CD4-positive, alpha-beta T cell treated with Interleukin-6 at 100 ng/mL for 8 hours (primary cell): ENCODE measurements at places on chromosomes 5 and 9.

- DNase-seq: no peak
Observed at GRCh38 chr5:169126481-169127021, 174.4 kb downstream of the SLIT3 start.

DNA sequence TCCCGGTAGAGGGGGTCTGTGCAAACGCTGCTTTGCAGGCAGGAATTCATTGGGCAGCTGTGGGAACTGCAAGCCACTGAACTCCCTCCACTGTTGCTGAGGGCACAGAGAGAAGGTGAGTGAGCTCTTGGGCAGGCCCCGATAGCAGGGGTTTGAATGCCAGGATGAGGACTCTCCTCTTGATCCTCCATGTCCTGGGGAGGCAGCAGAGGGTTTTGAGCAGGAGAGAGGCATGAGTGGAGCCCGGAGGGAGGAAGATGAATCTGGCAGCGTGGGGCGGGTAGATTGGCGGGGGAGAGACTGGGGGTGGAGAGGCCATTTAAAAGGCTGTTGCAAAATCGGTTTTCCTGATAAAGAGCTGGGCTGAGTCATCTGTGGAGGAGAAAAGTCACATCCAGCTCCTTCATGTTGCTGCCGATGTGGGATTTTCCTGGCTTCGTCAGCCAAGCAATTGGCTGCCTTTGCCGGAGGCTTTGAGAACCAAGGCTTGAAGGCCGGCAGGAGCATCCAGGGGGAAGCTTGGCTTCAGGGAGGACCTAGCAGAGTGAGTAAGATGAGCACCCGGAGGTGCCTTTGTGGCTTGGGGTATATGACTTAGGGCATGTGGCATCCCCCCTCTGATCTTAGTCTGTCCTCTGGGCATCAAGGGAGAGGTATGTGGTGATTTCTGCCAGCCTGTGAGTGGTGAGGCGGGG is at the start of gene SYNPO:
Gene SYNPO (plus strand): TSS at position 350 of the 695 bp plus-strand sequence. CDS start 7,616 bp downstream, outside the sequence.
- no peak for DNase-seq

DNA sequence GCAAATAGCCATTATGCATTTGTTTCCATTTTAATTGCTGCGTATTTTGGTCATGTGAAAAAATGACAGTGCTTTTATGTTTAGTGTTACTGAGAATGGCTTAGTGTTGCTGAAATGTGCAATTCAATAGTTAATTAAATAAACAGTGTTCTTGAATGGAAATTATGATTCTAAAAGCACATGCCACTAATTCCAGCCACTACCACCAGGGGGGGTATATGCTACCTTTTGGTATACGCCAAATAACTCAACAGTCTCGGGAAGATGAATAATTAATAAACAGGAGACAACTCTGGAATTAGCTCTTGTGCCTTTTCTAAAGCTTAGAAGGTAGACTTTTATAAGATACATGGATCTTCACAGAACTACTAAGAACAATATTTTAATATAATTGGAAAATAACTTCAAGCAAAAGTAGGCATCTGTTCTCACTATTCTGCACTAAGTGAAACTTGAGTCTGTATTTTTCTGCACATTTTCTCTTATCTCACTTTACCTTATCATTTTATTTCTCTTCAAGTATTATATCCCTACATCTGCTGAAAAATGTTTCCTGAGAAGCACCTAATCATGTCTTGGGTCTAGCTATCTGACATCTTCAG is 83.5 kb upstream of the MINAR2 start:
- peak; percentile 2 for DNase-seq

DNA sequence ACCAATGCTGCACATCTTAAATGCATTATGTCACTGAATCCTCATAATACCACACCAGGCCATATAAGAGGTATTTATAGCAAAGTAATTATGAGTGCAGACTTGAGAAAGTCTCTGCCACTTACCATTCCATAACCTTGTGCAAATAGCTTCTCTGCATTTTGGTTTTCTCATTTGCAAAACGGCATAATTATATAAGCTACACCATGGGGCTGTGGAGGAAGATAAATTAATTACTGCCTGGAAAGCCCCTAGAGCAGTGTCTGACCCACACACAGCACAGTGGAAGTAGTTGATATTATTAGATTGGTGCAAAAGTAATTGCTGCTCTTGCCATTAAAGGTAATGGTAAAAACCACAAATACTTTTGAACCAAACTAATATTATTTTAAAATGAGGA is 9.5 kb upstream of the IL9 start:
- no peak for DNase-seq

- DNase-seq: no peak
Observed at GRCh38 chr9:87874304-87874623, 8.4 kb upstream of the SPATA31E1 start.

GRCh38 chr9:84340535-84340934 is at the start of gene SLC28A3:
TSS of gene SLC28A3 (minus strand) at chr9:84340758. CDS start at chr9:84340633, 125 bp downstream.
- DNase-seq: no peak

GRCh38 chr9:87434366-87434765 is 63.3 kb upstream of the DAPK1 start:
- DNase-seq: no peak

DNA sequence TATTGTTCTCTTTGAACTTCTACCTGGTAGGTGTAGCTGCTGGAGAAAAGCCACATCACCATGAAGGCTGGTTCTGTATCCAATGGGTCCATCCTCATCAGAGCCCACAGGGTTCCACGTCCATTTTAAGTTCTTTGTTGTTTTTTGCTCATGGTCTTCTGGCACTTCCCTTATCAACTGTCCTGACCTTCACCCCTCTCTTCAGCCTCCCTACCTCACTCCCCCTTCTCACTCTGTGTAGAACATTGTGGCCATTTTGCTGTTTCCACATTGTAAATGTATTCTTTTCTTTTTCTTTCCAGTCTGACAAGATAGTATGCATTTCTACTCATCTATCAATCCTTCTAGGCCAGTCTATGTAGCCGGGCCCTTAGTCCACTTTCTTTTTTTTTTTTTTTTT is 44.3 kb upstream of the F2RL2 start:
- no peak for DNase-seq

DNA sequence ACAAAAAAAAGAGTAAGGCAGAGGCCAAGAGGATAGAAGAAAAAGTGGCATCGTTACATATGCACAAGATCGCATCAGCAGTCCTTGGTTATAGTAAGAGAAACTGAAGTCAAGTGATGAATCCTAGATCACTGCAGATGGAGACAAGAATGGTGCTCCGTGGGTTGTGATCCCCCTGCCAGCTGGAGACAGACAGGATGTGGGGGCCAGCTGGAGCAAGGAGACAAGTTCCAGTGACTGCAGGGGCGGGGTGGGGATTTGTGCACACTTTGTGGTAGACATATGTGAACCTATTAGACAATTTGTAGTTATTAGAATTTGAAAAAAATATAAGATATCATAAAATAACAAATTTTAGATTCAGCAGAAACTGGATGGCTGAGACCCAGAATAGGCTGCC is 697.9 kb upstream of the ADAMTS16 start:
- no peak for DNase-seq

- no peak for DNase-seq
Observed at GRCh38 chr5:78753093-78753531, 104.5 kb upstream of the LHFPL2 start.

- no peak for DNase-seq
Observed at GRCh38 chr9:110257097-110257841, 962 bp upstream of the TXN start.

DNA sequence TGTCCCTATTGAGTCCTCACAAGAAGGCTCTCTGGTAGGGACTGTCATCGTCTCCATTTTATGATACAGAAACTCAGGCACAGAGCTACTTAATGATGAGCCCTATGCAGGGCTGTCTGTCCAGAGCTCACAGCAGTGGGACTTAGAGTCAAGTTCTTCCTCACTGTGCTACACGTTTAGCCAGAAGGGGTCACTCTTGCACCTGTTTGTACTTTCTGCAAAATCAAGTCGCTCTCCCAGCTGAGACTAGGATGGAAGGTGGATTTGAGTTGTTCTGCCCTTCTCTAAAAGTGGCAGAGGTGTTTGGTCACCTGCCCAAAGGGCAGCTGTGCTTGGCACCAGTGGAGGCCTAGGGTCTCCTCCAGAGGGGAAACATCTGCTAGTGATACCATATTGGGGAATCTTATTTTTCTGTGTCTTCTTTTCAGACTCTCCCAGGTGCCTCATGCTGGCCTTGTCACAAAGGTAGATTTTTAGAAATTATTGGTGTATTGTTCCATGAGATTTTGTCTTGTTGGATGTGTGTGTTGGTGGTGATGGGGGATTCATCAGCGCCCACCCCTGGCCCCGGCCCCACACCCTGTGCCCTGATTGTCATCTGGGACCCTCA is 104.2 kb downstream of the PPARGC1B start:
- DNase-seq: peak; percentile 51

GRCh38 chr5:24094081-24094679 is 550.6 kb downstream of the CDH10 start:
- DNase-seq: no peak

DNA sequence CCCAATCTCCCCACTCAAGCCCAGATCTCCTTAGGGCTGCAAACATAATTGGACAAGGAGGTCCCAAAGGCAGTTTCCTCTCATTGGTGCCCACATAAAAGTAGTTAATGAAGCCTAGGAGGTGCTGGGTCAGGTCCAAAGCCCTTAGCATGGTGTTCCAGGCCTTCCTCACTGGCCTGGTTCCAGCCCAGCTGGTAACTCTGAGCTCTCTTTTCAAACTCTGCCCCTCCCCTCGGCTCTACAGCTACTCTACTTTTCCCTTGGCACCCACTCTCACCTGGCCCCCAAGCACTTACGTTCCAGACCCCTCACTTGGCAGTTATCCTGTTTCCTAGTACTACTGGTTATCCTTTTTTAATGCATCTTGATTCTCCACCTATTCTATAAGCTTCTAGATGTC is 9.9 kb downstream of the SEPTIN8 start:
- DNase-seq: no peak

GRCh38 chr5:59792983-59793585 is 100.4 kb downstream of the PDE4D start:
- DNase-seq: no peak

- DNase-seq: no peak
Observed at GRCh38 chr5:131994533-131995226, 16.8 kb downstream of the ACSL6 start.

GRCh38 chr5:154962494-154962893 is 21.6 kb downstream of the MRPL22 start:
- DNase-seq: no peak

DNA sequence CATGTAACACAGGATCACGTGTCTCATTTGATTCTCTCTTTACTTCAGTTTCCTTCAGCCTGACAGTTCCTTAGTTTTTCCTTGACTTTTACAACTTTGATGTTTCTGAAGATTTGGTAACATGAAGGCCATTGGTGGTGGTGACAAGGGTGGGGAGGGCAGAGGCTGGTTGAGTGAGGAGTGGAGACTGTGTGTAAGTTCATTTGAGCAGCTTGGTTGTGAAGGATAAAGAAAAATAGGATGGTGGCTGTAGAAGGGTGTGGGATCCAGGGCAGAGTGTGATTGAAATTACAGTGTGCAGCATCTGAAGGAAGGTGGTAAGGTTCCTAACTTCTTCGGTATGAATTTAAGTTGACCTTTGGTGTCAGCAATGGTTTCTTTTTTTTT is 20.4 kb downstream of the SUB1 start:
- no peak for DNase-seq

DNA sequence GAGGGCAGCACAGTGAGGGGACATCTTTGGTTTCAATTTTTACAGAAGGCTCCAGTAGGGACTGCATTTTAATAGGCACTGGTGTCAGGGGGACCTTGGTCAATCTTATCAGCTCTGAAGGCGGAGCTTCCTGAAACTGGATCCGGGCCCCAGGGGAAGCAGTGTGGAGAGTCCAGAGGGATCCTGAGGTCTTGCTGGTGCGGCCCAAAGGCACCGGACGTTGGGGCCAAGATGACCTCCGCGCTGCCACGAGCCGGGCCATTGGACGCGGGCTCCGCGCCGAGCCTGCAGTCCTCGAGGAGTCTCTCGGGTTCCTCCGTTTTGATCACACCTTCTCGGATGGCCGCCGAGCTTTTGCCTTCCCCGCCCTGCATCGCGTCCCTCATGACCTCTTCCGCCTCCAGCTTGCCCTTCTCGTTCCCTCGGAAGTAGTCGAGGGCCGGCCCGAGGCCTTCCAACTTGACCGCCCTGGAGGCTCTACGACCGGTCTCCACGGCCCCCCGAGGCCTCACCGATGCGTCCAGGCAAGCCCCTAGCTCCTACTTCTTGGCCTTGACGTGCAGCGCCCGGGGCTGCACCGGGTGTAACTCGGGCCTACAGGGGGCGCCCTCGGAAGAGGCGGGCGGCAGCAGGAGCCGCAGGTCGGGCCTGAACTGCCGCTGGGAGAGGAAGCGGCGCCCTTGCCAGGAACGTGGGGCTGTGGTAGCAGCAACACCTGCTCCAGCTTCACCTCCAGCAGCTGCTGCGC is 18.8 kb downstream of the C5orf52 start:
- DNase-seq: peak; percentile 29

GRCh38 chr5:72540759-72541438 is 33.7 kb upstream of the ZNF366 start:
- DNase-seq: no peak

DNA sequence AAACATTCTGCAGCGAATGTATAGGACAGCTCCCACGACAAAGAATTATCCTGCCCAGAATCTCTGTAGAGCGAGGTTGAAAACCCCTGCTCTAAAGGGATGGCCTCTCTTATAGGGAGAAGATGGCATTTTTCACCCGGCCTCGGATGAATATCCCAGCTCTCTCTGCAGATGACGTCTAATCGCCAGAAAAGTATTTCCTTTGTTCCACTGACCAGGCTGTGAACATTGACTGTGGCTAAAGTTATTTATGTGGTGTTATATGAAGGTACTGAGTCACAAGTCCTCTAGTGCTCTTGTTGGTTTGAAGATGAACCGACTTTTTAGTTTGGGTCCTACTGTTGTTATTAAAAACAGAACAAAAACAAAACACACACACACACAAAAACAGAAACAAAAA is 17.4 kb upstream of the RARS1 start:
- DNase-seq: no peak

DNA sequence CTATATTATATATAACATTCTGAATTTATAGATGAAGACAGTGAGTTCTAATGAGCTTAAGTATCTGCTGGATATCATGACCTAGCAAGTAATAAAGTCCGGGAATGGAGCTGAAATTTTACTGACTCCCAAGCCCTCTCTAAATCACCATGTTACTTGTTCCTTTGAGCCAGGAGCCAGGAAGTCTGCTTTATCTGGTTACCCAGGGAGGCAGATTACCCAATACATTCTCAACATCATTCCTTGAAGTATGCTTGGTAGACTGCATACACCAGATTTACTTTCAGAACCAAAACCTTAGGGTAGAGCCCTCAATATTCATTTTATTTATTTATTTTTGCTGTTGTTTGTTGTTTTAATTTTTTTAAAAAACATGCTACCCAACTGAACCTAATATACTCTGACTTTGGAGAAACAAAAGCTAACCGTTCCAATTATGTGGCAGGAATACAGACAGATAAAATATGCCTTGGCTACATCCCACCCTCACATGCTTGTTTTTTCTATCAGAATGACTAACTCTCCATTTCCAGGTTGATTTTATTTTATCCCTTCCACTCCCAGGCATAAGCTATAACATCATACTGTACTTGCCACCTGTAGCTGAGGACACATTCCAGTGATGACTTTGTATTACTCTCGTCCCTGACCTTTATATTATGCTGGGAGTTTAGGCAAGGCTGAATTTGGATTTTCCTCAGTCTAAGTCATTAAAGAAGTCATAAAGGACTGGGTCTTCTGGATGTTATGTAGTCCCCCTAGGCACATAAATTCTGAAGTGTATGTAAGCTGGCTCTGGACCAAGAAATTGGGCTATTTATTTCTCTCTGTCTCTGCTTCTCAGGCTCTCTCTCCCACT is 82.0 kb downstream of the YIPF5 start:
- no peak for DNase-seq
